ENCODE measurements at places on chromosomes 13 and 19.
A peak's percentile ranks its signal among the peaks of the same experiment; 100 is the strongest.

- DNase-seq = no peak
Measured at GRCh38 chr13:49368688-49369087, 75.2 kb downstream of the CAB39L start.

GRCh38 chr13:66180836-66181235 lies 1049.3 kb downstream of the PCDH9 start:
- no peak for DNase-seq

DNA sequence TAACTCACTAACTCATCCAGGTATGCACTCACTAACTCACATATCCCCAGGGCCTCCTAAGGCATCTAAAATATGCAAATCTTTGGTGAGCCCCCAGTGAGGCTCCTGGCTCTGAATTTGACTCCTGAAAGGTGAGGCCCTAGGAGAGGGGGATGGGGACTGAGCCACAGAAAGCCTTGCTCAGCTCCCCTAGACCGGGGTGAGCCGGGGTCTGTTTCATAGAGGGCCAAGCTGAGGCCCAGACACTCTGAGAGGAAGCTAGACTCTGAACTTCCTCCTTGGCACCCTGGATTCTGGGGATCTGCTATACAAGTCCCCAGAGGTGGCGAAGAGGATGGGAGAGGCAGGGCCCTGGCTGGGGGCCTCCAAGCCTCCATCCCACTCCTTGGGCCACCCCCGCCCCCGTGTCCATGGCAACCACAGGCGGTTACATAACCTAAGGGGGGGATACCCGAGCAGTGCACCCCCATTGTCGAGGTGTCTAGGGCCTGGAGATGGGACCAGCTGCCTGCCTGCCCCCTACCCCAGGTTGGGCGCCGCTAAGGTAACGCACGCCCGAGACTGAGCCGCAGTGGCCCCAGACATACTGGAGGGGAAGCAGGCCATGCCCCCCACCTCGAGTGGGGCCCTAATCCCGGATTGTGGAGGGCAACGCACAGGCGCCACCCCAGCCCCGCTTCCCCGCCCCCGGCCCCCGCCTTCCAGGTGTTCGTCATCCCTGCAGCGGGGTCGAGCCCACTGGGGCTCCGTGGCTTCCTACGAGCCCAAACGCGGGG lies 646 bp downstream of the ABHD8 start:
- DNase-seq = no peak

GRCh38 chr13:79121286-79121685 lies 284.8 kb downstream of the RBM26 start:
- no peak for DNase-seq

DNA sequence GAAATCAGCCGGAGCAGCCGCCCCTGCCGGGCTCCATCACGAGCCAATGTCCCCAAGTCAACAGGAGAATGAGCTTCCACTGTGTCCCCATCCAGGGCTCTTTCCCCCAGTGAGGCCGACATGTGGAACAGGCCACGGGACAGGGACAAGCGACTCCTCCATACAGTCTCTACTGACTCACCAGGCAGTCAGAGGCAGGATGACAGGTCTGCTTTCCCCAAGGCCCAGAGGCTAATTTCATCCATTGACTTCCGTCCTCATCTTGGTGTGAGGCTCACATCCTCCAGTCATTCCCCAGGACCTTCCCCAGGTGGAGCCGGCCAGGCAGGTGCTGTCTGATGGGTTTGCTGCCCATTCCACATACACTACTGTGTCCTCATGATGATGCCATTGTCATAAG lies 3.5 kb downstream of the CEACAM6 start:
- DNase-seq = no peak

GRCh38 chr19:33473653-33474305 lies 47.8 kb downstream of the PEPD start:
- peak; percentile 45 for DNase-seq

DNA sequence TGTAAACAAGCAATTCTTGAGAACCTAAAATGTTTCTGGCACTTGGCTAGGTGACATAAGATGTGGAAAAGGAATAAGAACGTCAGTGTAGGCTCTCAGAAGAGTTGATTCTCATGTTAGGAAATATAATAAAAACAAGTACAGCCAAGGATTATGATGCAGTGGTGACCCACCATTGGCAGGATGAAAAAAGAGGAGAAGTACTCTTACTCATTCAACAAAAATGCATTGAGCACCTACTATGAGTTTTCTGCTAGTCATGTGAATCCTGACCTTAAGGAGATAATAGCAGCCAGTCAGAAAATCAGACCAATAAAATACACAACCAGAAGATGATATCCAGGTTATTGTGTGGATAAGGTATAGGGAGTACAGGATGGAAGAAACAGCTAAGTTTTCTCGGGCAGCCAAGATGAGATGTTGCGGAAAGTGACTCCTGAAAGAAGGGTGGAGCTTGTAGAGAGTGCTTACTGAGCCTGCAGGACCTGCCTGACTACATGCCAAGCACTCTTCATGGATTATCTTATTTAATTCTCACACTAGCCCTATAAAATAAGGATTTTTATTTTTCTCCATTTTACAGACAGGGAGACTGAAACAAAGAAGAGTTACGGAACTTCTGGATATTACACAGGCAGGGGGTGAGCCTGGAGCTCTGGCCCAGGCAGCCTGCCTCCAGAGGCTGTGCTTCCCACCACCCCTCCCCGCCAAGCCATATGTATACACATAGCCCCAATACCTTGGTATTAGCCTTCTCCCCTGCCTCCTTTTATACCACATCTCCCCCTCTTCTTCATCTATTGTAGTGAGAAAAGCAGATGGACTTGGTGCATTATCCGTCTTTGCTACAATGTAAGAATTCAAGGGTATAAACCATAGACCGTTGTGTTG lies 58.0 kb downstream of the TGDS start:
- no peak for DNase-seq

- peak; percentile 38 for DNase-seq
Measured at GRCh38 chr19:44553478-44554171, 24.1 kb upstream of the CEACAM20 start.

GRCh38 chr13:112756511-112756966 lies 66.7 kb downstream of the ATP11A start:
- no peak for DNase-seq

- no peak for DNase-seq
Measured at GRCh38 chr19:53866865-53867224, 838 bp upstream of the MYADM start.

- DNase-seq = no peak
Measured at GRCh38 chr13:75843074-75843473, 206.9 kb downstream of the LMO7 start.

DNA sequence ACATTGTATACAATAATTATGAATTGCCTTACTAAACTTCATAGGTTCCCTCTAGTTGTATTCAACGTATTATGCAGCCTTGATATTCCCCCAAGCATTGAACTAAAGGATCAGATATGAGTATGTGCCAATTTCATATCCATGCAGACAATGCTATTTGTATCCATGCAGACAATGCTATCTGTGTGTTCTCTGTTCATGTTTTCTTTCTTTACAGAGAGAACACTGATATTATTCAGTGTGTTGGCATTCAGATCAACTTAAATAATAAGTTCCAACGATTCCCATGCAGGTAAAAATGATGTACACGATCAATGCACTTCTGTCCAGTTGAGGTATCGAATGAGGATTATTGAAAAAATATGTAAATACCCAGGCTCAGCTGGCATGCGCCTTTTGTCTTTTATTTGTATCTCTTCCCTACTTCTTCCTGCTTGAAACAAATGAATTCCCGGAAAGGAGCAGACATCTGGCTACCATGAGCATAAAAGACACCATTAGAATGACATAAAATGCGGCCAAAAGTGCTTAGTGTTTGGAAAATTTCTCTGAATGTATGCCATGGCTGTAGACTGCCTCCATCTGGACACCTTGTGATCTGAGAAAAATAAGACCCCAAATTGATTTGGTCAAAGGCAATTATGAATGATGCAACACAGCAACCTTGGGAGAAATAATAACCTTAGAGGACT lies 731.5 kb downstream of the SLITRK1 start:
- DNase-seq = peak; percentile 1

DNA sequence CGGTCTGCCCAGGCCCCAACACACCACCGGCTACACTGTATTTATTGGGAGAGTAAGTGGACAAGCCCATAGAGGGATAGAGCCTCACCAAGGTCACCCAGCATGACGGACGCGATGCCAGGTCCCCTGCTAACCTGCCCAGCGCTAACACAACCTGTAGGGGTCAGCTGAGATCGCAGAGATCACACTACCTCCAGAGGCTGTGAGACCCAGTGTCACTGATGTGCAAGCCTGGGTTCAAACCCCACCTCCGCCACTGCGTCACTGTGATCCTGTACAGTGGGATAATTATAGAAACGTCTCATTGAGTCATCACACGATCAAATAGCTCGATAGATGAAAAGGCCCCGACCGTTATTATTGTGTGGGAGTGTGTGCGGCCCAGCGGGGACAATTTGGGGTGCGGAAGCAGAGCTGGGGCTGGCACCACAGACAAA lies 10.6 kb upstream of the TLE2 start:
- DNase-seq = no peak

- DNase-seq = peak; percentile 81
Measured at GRCh38 chr13:110759710-110760109, 46.2 kb downstream of the ING1 start.

GRCh38 chr19:51457351-51458013 lies 772 bp downstream of the SIGLEC8 start:
- DNase-seq = no peak

GRCh38 chr13:111913761-111914140 lies 153.2 kb upstream of the SOX1 start:
- DNase-seq = no peak

DNA sequence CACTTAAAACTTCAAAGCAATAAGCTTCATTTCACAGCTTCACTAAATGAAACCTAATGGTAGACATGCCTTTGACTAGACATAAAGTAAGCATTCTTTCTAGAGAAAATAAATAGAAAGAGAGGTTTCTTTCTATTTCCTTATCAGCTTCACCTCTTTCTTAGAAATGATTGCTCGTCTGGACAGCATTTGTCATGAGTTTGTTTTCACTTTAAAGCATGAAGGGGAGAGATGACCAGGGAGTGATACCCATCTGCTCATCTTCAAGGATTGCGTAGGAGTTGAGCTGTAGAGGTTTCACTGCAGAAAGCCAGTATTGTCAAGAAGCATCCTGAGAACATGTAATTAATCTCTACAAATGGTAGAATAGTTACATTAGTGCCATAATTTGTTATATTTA lies 61.3 kb downstream of the COL4A2 start:
- DNase-seq = peak; percentile 81

DNA sequence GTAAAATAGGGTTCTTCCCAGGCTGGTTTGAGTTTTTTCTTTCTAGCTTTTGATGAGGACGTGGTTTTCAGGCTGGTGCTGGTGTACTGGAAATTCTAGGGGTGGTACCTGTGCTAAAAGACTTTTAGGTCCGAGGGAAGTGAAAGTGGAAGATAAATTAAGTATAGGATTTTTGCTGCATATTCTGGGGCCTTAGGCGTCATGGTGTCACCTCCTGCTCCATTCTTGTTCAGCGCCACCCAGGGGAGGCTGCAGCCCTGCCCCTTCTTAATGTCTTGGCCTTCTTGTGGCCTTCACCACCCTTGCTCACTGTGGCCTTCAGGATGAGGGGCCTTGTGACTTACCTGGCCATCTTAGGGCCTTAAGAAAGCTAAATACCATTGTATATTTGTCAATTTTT lies 12.4 kb downstream of the ZNF552 start:
- DNase-seq = no peak

DNA sequence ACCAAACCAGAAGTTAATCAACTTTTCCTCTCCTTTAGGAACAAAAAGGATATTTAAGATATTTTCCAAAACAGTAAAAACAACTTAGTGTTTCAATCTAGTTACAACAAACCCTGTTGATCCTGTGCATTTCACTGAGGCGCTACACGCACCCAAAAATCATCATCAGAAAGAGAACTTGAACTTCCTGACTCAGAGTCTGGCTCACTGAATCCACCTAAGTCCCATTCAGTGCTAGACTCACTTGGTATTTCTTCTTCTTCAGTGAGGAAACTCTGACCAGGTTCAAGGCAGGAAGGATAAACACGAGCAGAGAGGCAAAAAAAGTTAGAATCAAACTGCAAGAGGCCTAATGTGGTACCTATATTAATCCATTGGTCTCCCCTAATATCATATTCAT lies 2.2 kb downstream of the KBTBD6 start:
- peak; percentile 10 for DNase-seq

DNA sequence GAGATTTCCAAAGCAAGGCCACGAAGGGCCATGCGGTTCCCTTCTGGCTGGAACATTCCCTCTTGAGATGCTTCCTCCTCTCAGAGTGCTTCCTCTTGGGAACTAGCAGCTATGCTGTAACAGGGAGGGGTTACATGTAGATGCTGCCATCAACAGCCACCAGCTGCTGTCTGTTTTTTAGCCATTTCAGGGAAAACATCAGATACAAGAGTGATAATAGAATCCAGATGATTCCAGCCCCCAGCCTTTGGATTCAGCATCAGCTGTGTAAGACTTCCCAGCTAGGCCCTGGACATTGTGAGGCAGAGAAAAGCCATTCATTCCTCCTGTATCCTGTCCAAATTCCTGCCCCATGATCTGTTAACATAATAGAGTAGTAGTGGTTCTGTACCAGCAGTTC lies 8.2 kb upstream of the ZNF177 start:
- no peak for DNase-seq

- DNase-seq = peak; percentile 31
Measured at GRCh38 chr13:43744261-43745031, 42.3 kb downstream of the ENOX1 start.

- DNase-seq = peak; percentile 81
Measured at GRCh38 chr19:55071129-55071502, 4.6 kb upstream of the EPS8L1 start.

All from amniotic epithelial cell (primary cell).